ENCODE measurements at places on chromosomes 3 and 15.

DNA sequence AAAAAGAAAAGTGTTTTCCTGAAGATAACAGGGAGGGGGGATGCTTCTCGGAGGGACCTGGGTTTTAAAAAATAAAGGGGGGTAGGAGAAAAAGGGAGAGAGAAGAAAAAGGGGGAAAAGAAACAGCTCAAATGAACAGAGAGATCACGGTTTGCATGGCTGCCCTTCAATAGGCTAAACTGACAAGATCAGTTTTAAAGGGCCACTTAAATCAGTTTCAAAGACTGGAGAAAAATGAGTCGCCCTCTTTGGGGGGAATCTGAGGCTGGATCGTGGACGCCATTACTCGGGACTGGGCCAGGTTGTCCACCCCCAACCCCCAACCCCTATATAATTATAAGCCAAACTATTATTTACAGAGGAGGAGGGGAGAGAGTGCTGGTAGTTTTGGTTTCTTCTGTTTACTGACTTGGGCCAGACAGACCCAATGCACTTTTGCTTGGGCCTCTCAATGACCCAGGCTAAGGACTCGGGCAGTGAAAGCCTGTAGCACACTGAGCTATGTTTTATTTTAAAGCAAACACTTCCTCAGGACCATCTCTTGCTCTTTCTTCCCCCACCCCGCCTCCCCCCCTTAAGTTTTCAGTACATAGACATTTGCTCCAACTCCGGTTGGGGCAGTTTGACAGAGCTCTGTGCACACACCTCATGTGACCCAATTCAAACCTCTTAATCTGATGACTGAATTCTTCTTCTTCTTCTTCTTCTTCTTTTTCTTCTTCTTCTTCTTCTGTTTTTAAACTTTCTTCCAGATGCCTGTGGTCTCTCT lies 6.3 kb downstream of the NR2F2 start:
- peak; percentile 53 for DNase-seq

GRCh38 chr15:88649753-88650551 lies 11.1 kb downstream of the ISG20 start:
- no peak for DNase-seq

DNA sequence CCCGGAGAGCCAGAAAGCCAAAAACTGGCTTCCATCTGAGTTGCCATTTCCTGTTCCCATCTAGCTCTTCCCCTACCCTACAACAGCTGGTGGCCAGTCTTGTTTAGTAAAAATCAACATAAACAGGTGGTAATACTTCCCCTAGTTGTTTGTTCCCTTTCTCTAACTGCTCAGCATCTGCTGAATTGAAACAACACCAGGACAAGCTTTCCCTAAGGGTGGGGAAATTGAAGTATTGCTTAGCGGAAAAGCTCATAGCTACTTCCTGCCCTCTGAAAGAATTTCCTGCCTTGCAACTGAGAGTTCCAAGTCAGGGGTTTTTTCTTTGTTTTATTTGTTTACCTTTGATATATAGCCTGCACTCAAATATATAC lies 66.8 kb downstream of the HMG20A start:
- DNase-seq: no peak

- peak; percentile 97 for DNase-seq
Observed at GRCh38 chr3:107208100-107208499, 169.1 kb upstream of the CCDC54 start.

DNA sequence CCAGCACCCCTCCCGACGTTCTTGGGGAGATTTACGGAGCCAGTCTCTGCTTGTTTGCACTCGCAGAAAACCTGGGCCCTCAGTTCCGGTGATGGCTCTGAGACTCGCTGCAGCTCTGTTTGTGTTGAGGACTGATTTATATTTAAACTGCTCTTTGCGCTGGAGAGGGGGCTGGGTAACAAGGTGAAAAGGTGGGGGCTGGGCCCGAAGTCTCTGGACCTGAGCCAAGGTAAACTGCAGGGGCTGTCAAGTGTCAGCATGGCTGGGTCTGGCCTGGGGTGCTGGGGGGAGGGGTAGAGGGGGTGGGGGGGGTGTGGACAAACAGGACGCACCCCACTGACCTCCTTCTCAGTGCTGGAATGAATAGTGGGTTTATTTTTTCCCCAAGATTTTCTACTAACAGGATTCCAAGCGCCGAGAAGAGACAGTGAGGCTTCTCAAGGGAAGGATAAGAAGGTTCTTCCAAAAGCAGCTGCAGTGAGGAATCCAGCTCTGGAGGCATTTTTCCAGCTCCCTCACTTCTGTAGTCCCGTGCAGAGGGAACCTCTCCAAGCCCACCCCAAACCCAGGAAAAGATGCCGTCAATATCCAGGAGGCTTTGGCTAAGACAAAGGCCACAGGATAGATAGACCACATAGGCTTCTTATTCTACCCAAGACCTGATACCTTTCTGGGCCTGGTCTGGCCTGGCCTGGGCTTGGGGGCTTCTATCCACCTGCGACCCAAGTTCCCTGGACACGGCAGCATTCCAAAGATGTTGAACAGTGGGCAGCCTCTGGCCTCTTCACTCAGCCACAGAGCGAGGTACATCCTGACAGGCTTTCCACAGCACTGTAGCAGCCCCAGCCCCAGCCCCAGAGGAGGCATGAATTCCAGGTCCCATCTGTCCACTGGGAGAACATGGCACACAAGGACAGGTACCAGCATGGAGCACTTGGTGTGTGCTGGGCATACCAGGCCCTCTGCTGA lies 938 bp upstream of the SLCO2A1 start:
- no peak for DNase-seq

- peak; percentile 82 for DNase-seq
Observed at GRCh38 chr15:66573719-66574595, 8.2 kb upstream of the LCTL start.

All from GM23248 (cell line).